Fibroblast of villous mesenchyme (primary cell): ENCODE measurements at places on chromosomes 6 and 20. TPM values are rescaled to one million over a fixed set of nuclear protein-coding genes. Genes with fewer than 3 reads are reported as not detected.

- no peak for DNase-seq
Measured at GRCh38 chr20:48648482-48649051, 179.2 kb downstream of the PREX1 start.

- DNase-seq = peak; percentile 53
Measured at GRCh38 chr20:49603209-49603627, 35.3 kb upstream of the PTGIS start.

Gene SPEF1
- under 0.01 and 0.32 TPM in 2 replicates for total RNA-seq

GRCh38 chr6:151723152-151723551 lies 84.3 kb upstream of the ESR1 start:
- DNase-seq = no peak

- peak; percentile 45 for DNase-seq
Measured at GRCh38 chr20:53786445-53787267, 193.0 kb upstream of the ZNF217 start.

Gene SNAP25
- 2.9 and 8.6 TPM in 2 replicates for total RNA-seq

DNA sequence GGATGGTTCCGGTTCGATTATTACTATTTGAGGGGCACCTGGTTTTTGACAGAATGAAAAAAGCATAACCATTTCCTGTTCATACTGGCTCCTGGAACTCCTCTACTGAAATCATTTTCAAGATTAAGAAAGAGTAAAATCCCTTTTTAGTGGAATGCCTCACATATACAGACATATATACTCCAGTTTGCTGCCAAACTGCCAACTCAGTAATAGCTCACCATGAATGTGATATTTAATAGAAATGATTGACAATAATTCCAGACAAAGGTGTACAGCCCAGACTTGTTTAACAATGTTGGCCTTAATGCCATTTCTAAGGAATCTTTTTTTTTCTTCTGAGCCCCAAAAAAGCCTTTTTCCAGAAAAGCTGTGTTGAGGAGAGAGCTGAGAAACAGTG lies 93.1 kb downstream of the JAG1 start:
- no peak for DNase-seq

Gene EYS
- total RNA-seq = under 0.01 TPM in 2 replicates

DNA sequence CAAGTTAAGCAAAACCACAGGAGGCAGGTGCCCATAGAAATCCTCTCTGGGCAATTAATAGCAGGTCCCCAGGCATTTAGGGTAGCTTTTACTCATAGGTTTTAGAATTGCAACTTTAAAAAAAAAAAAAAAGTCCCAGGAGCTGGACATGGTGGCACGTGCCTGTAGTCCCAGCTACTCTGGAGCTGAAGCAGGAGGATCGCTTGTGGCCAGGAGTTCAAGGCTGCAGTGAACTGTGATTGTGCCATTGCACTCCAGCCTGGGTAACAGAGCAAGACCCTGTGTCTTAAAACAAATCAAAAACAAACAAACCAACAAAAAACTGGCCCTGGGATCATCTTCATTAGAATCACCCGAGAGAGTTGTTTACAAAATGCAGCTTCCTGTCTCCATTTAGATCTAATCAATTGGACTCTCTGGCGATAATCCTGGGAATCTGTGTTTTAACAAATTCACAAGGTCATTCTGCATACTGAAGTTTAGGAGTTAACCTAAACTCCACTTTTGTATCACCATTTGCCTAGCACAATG lies 131.8 kb upstream of the AKAP12 start:
- DNase-seq = peak; percentile 49

GRCh38 chr20:59154317-59155013 lies 9.2 kb upstream of the ZNF831 start:
- DNase-seq = no peak

- no peak for DNase-seq
Measured at GRCh38 chr6:84357631-84358030, 130.2 kb upstream of the CEP162 start.

- peak; percentile 46 for DNase-seq
Measured at GRCh38 chr6:75203721-75204120, 2.1 kb downstream of the COL12A1 start.

DNA sequence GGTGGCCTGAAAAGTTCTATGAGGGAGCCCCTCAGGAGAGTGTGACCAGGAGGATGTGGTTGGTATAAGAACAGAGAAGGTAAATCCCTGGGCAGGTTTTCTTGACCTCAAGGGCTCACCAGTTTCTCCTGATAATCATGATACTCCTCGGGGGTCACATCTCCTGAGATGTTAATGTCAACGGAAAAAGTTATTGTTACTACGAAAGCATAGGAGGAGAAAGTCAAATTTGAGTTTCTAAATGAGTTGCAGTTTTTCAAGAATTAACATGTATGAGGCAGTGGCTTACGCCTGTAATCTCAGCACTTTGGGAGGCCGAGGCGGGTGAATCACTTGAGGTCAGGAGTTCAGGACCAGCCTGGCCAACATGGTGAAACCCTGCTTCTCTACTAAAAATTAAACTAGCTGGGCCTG lies 23.4 kb downstream of the MGME1 start:
- no peak for DNase-seq

DNA sequence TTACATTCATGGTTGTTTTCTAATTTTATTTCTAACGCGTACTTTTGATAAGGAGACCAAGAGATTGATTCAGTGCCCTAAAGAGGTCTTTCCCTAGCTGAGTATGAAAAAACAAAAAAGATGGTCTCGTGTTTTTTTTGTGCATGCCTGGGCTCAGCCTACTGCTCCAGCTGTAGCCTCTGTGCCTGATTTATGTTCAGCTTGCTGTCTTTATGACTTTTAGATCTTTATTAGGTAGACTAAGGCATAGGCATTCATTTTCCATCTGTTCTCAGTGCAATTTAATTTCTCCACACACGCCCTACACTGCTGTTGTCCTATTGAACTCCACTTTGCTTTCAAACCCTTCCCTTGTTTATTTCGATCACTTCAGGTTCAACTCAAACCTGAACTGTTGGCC lies 56.5 kb downstream of the OPRM1 start:
- DNase-seq = no peak

Gene DLGAP4
- total RNA-seq = 13.5 and 15.5 TPM in 2 replicates

DNA sequence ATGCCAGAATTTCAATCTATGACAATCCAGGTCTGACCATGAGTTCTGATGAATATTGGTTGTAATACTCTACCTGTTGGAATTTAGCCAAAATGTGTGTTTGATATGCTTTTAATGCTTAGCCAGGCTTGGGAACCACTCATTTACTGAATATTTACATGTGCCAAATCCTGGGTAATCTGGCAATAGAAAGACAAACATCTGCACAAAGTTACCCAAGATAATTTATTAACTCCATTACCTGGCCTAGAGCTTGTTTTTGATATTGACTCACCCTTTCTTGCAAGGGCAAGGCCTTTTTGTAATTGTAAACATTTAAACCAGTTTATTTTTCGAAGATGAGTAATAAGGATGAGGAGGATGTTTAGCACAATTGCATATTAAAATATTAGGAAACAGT lies 13.5 kb upstream of the CD2AP start:
- DNase-seq = no peak

DNA sequence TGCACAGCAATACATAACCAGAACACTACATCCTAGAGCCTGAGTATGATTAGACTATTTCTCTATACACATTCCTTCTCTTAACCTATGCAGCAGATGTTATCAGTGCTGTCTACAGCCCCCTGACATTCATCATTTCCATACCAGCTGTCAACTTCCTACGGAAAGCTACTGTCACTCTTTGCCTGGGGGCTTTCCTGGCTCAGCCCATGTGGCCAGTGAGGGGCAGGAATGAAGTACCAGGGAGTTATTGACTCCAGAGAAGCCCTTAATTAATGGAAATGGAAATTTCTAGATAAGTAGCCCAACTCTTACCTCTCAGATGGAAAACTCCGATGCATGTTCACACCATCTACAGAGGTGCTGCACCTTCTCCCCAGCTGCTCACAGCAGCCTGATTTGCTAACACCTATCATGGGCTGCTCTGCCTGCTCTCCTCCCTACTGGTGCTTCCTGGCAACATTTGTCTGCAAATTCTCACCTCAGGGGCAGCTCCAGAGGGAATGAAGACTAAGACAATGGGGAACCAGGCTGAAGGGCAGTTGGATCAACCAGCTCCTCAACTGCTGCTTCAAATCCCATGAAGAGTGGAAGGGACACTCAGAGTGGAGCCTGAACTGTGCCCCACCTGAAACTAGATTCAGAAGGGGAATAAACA lies 59.6 kb downstream of the LINC00237 start:
- no peak for DNase-seq

DNA sequence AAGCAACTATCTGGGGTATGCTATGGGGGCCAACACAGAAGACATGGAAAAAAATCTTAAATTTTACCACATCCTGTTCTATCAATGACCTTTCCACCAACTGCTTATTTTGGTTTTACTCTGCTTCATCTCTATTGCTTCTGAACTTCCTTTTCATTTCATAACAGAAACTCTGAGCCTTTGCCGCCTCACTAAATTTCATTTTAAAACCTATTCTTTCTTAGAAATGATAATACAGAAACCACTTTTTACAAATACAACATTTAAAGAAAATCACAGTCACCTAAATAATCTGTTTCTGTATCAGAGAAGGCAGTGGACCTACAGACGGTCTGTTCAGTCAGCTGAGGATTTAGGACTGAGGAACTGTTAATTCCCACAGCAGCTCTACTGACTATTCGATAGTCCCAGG lies 117.5 kb downstream of the KCNQ5 start:
- DNase-seq = no peak

- peak; percentile 7 for DNase-seq
Measured at GRCh38 chr6:29792123-29793035, 35.2 kb upstream of the HLA-G start.

GRCh38 chr6:49322861-49323260 lies 140.2 kb downstream of the MMUT start:
- DNase-seq = no peak

GRCh38 chr20:20903773-20904500 lies 191.5 kb upstream of the RALGAPA2 start:
- no peak for DNase-seq

- DNase-seq = no peak
Measured at GRCh38 chr20:44745598-44746366, at the start of gene KCNK15. Gene KCNK15, plus strand, starts transcription at chr20:44745865. Its CDS starts 46 bp downstream, at chr20:44745911.

DNA sequence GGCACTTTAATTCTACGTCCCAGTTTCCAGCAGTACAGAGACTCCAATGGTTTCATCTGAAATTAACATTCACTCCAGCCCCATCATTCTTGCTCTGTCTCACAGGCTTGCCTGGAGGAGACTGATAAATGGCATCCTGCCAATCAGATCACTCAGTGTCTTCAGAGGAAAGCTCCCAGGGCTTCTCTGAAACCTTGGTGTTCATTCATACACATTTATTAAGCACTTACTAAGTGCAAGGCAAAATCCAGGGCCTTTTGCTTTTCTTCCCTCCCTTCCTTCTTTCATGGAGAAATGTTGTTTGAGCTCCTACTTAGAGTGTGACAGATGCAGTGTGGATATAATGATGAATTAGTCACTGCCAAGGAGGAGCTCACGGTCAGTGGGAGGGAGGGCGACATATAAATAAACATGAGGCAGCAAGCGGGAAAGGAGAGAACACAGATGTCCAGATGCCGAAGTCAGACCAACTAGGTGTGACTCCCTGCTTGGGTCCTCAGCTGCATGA lies 106.7 kb upstream of the DTNBP1 start:
- DNase-seq = peak; percentile 34

Gene C6orf141
- total RNA-seq = 0.43 and 1.6 TPM in 2 replicates

DNA sequence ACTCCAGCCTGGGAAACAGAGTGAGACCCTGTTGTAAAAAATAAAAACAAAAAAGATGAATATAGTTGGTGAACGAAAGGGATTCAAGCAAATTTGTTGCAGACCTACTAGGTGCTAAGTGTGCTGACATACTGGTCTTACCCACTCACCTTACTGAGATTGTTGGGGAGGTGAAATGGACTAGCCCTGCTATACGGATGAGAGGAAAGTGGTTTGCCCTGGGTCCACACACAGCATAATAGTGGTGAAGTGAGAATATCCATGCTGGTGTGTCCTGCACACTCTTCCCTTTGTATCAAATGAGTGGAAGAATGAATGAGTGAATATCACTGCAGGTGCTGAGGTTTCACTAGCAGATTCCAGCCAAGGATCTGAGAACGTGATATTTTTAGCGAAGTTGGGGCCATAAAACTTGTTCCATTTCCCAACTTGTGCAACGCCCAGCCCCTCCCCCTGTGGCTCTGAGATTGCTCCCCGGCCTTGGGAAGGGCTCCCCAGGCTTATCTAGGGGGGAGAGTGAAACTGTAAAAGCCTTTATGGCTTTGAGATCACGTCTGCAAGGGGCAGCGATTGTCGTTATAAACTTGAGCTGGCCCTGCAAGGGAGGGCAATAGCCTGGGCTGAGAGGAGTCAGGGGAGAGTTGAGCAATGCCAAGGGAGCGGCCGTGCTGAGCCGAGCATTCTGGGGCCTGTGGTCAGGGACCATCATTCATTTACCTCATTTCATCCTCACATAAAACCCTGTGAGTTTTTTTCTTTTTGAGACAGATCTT lies 33.2 kb upstream of the TTPAL start:
- peak; percentile 61 for DNase-seq

Gene LY86
- not detected in 2 replicates for total RNA-seq

Gene ABT1
- total RNA-seq = 14.5 and 16.4 TPM in 2 replicates

- no peak for DNase-seq
Measured at GRCh38 chr6:106318851-106319250, 6.7 kb downstream of the ATG5 start.

GRCh38 chr6:107543567-107543966 lies 53.6 kb downstream of the SOBP start:
- no peak for DNase-seq

- DNase-seq = peak; percentile 4
Measured at GRCh38 chr6:18823782-18824386, 436.7 kb downstream of the RNF144B start.

Gene PHF3
- 52.2 and 57.9 TPM in 2 replicates for total RNA-seq

- no peak for DNase-seq
Measured at GRCh38 chr6:163857421-163857820, 442.9 kb downstream of the QKI start.

- DNase-seq = no peak
Measured at GRCh38 chr20:48711044-48711428, 116.8 kb downstream of the PREX1 start.

Gene ANKS1A
- 8.7 and 12.5 TPM in 2 replicates for total RNA-seq

Gene OR2J3
- under 0.01 TPM in 1 of 2 replicates, not detected in the other for total RNA-seq

DNA sequence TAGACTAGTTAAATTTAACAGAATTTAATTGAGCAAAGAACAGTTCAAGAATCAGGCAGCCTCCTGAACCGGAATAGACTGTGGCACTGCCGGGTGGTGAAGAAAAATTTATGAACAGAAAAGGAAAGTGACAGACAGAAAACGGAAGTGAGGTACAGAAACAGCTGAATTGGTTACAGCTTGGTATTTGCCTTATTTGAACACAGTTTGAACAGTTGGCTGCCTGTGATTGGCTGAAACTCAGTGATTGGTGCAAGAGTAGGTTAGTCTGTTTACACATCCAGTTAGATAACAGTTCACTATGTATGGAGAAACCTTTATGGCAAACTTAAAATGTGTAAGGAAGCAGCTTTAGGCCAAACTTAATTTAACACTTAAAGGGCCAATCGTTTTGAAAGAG lies 116.0 kb upstream of the CITED2 start:
- DNase-seq = peak; percentile 46
